ENCODE measurements at places on chromosomes 5 and 9.

GRCh38 chr5:74294231-74294705 lies 346.3 kb downstream of the ENC1 start:
- DNase-seq = no peak

DNA sequence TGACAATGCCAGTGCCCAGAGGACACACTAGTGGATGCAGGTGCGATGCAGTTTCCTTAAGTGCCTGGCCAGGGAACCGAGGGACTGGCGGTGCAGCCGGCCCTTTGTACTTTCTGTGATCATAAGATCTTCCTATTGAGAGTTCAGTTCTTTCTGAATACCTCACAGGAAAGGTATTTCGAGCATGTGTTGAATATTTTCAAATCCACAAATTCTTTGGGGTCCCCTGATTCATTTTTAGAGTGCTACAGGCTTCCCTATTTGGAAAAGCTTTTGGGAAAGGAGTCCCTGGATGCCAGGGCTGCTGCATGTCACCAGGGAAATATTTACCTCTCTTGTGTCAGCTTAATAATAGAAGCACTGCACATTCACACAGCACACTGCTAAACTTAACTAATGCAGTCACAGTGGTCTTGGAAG lies 281.5 kb downstream of the GADD45G start:
- no peak for DNase-seq

- peak; percentile 14 for DNase-seq
These were observed 70.4 kb upstream of the SNX2 start for GRCh38 chr5:122704247-122705036.

- DNase-seq = peak; percentile 86
These were observed 322.1 kb downstream of the ARHGEF28 start for GRCh38 chr5:73947906-73948640.

GRCh38 chr9:85909390-85909789 lies 31.6 kb upstream of the NAA35 start:
- DNase-seq = no peak

GRCh38 chr5:36236801-36237200 lies 4.9 kb downstream of the NADK2 start:
- DNase-seq = no peak

DNA sequence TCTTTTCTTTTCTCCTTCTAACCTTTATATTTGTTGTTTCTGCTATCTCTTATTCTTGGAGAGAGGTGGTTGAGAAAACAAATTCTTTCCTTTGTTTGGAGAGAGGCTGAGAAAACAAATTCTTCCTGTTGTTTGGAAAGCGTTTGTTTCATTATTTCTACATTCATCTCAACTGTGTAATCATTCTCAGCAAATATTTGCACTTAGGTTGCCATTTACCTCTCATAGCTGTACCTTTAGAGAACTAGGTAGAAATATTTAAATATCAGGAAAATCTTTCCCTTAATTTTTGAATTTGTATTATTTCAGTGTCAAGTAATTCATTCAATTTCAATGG lies 1824.4 kb upstream of the CDH9 start:
- no peak for DNase-seq

DNA sequence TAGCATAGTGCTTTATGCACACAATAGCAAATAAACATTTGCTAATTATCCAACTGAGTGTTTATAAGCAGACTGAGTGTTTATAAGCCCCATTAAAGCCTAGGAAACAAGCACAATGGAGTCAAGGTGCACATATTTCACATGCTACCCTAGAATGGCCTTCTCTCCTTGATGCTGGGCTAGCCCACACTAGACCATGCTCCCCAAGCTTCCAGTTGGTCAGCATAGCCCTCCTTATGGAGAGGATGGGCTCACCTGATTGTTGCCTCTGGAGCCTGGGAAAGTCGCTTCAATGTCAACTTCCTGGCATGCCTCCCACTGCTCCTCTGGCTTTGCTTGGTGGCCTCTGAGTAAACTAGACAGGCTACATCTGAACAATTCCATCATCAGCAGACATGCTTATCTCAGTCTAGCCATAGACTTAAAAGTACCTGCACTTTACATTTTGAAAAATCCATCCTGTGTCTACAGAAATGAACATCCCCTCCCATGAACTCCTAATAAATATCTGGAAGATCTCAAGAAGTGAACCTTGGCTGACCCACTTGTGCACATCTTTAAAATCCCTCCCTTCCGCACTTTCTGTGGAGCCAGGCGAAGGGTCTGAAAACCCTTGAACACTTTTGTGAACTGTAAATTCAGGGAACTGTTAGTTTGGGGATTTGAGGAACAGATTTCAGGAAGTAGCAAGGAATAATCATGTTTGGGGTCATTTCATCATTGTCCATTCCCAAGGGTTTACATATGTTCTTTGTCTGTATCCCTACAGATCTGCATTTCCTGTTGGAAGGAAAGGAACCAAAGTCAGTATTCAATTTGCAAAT lies 486.6 kb downstream of the ARHGEF28 start:
- DNase-seq = no peak

DNA sequence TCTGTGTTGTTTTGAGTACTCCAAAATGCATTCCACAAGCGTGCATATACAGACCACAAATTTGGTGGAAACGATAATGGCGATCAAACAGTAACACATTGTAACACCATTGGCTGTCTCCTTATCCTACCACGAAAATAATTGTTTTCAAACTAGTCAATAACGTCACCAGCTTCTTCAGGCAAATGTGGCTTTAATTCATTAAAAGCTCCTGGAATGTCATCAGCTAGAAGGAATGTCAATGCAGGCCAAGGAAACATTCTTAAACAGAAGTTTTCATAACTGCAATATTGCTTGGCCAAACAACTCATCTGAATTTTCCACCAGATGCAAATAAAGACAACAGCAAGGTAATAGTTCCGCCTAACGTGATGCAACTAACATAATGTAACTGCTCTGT lies 71.6 kb upstream of the XPA start:
- no peak for DNase-seq

- no peak for DNase-seq
These were observed 15.4 kb upstream of the B4GALT1 start for GRCh38 chr9:33182519-33182918.

GRCh38 chr5:172854451-172854871 lies 20.4 kb downstream of the ERGIC1 start:
- DNase-seq = no peak

DNA sequence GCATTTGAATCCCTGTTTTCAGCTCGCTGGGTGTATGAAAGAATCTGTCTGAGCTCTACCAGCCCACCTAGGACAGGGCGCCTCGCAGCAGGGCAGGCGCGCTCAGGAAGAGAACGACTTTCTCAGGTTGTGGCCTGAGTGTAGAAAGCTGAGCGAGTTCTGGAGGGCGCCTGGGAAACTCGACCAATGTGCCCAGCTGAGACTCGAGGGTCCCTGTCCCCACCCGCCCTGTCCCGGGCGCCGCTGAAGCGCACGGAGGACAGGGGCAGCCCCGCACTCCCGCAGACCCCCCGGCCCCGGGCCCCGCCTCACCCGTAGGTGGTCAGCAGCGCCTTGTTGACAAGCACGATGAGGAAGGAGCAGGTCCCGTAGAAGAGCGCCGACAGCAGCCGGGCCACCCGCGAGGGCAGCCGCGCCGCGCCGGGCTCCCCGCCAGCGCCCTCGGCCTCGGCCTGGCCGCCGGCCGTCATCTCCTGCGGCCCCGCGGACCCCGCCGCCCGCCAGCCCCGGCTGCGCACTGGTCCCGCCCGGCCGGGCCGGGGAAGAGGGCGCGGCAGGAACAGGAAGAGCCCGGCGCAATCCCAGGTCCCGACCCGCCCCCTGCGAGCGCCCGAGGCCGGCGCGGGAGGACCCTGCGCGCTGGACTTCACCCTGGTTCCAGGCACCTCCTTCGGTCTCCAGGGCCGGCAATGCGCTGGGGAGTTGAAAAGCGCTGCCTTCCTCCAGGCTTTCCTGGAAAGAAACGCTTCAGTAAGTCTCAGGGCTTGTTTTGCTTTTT lies at the start of gene SLC35D2:
Gene SLC35D2, minus strand, starts transcription at position 547 of the 778 bp plus-strand sequence. Its CDS starts 77 bp downstream, at position 470.
- no peak for DNase-seq

DNA sequence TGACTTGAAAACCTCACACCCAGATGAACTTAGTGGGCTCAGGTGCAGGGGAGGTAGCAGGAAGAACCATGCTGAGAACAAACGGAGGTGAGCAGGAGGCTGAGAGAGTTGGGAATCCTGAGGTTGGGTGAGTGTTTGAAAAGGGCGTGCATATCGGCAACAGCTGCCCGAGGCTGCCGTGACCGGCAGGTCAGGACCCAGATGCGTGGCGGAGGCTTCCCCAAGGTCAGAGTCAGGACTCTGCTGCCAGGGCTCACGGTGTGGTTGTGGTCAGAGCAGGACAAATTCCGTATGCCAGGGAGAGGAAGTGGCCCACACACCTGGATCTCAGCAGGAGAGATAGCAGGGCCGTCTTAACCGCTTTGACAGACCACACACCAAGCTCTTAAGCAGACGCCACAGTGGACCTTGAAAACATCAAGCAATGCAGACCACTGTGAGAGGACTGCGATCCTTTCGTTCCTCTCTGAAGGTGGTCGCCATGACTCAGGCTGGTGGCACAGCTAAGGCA lies 43.1 kb downstream of the ADAMTS16 start:
- DNase-seq = no peak

- DNase-seq = no peak
These were observed 102.3 kb downstream of the SYK start for GRCh38 chr9:90903766-90904424.

- peak; percentile 93 for DNase-seq
These were observed 2.5 kb downstream of the TNPO1 start for GRCh38 chr5:72818866-72819534.

DNA sequence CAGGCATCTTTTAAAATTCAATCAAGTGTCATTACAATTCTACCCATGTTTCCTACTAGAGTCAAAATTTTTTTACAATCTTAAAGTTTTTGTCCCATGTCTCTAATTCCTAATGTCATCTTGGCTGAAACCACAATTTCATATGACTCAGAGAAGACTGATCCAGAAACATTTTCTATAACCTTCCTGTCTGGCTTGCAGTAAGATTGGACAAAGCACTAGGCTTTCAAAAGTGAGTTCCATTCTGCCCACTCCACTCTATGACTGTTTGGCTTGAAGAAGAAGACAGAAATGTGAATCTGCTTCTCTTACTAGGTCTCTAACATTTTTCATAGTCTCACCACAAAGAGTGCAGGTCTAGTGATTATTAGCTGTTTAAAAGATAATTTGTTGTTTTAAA lies 88.8 kb downstream of the NR3C1 start:
- no peak for DNase-seq

- DNase-seq = no peak
These were observed 852.1 kb downstream of the MAT2B start for GRCh38 chr5:164357395-164358033.

- DNase-seq = peak; percentile 24
These were observed 151.7 kb downstream of the SNX18 start for GRCh38 chr5:54669285-54669684.

GRCh38 chr9:76269789-76270188 lies 124.4 kb downstream of the RFK start:
- no peak for DNase-seq

- no peak for DNase-seq
These were observed 624.2 kb upstream of the ZNF608 start for GRCh38 chr5:125370461-125371205.

- no peak for DNase-seq
These were observed 45.2 kb downstream of the RNF180 start for GRCh38 chr5:64210866-64211265.

DNA sequence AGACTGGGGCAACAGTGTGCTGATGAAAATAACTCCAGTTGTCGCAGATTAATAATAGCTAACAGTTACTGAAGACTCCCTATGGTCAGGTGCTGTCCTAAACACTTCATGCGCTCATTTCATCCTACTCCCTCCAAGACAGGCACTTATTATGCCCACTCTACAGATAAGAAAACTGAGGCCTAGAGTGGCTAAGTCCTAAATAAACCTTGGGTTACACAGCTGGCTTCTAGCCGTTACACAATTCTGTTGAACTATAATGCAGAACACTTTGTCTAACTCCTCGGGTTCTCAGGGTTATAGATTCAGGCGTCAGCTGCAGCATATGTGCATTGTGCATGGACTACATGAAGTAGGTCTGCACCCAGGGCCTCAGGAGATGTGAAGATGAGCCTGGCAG lies 103.9 kb downstream of the DAPK1 start:
- no peak for DNase-seq

DNA sequence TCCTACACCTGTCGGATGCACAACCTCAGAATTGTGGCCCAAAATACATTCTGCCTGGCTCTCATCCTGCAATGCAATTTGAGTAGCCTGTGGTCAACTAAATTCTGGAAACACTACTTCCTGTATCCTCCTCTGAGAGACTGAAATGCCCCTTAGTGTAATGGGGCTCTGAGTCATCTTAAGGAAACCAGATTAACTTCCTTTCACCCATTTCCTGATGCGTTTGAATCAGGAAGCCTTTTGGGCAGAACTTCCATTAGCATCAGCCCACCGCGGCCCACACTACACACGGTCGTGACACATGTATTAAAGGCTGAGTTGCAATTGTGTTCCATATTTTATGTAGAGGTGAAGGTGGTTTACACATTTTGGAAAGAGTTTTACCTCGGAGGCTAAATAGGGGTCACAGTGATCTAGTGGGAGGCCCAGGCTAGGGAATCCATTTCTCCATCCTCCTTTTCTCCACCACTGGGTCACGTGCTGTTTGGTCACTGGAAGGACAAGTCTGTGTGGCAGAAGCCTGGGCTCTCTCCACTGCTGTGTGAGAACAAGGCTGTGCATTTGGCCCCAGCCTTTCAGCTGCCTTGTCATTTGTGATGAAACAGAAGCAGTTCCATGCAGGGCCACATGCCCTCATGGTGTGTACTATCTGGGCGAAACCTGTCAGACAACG lies 55.9 kb downstream of the DAP start:
- no peak for DNase-seq

DNA sequence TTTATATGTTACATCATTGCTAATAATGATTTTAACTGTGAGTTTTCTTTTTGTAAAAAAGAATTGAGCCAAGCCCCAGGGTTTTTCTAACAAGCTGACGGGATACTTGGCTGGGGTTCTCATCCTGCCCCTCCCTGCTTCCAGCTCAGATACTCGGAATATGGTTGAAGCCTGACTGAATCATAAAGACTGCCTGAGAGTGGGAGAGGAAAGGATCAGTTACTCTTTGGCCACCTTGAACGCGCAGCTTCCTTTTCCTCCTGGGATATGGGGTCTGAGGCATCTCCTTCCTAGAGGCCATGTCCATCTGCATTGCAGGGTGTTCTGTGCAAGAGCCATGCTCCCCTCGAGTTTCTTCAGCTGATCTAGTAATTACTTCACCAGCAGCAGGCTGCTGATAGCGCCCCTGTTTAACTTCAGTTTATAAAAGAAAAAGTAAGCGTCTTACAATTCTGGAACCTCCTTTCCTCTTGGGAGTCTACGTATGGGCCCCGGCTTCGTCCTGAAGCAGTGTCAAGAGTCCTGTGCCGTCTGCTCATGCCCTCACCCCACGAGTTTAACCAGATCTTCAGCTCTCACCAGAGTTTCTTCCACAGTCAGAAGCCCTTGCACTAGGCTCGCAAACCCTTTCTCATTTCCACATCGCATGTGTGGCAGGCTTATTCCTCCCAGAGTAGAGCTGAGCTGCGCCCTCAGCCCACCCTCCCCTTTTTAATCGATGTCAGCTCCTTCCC lies 130.0 kb downstream of the MVB12B start:
- no peak for DNase-seq
